ENCODE measurements at places on chromosomes 12 and 14.

GRCh38 chr14:106530423-106531107, 1004.2 kb downstream of the TMEM121 start:
- DNase-seq: no peak

DNA sequence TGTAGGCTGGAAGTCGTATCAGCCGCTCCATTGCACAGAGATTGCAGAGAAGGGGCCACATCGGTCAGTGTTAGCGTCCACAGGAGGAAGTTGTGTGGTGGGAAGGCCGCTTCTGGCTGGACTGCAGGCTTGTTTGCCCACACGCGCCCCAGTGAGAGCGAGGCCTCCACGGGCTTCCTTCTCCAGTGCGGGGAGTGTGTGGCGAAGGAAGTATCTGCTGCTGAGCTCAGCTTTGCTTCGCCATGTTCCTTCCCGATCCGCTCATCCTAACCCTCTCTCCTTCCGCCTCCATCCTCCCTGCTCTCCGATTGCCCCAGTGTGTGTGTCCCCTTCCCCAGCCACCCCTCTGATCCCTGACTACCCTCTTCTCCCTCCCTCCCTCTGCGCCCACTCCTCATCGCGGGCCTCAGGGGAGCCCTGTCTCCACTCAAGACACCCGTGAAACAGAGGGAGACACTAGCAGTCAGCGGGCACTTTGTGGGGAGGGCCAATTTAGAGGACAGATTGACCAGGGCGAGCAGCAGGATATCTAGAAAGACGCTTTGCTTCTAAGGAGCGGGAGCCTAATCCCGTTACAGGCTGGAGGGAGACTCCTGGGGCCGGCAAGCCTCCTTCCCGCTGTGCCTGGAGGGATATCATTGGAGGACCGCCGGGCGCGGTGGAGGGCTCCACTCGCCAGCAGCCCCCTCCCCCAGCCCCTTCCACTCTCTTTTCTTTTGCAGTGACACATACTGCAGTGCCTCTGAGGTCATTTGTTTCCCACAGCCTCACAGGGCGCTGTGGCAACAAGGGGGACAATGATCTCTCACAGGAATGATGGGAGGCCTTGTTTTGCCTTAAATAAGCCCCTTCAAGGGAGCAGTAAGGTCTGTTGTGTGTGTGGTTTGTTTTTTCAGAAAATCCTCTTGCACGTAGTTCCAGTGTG, 428.8 kb downstream of the ZFP36L1 start:
- no peak for DNase-seq

- no peak for DNase-seq
Observed at GRCh38 chr12:25252946-25253345, 2.2 kb upstream of the KRAS start.

DNA sequence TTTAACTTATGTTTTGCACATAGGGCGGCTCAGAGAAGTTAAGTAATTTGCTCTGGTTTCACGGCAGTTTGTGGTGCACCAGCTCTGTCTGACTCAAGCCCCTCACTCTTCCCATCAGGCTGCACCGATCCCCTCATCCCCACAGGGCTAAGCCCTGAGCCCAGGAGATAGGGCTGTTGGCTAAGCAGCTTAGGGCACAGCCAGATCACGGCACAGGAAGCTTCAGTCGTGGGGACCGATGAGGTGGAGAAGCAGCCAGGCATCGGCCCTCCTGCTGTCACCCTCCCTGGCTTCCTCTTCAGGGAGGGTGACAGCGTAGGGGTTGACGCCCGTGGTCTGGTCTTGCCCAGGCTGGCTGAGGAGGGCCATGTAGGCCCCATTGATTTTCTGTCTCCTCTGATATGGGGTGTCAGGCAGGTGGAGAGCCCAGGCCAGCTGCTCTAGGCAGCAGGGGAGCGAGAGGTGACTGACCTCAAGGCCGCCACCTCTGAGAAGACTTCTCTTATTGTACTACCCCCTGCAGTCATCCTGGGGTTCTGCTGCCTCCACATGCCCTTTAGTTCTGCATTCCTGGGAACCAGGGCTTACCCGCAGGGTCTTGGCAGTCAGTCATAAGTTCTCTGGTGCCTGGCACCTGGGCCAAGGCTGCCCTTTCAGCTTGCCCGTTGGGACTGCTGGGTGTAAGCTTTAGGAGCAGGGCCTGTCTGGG, 166.4 kb downstream of the TSPAN9 start:
- DNase-seq: no peak

DNA sequence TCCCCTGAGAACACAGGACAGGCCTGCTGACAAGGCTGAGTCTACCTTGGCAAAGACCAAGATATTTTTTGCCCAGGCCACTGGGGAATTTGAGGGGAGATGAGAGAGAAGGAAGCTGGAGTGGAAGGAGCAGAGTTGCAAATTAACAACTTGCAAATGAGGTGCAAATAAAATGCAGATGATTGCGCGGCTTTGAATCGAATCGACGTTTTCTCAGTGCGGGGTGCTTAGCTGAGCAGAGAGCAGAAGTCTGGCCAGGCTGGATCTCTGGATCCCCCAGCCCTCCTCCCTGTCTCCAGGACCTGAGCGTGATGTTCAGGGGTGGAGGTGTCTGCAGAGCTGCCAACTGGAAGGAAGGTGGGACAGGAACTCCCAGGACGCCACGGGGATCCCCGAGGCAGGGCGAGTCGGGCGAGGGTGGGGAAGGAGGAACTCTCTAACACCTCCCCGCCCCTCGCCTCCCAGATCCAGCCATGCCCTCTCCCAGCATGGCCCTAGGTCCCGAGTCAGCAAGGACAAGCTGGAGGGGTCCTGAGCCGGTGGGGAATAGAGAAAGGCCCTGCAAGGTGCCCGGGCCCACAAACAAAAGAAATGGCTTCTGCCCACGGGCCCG, 527 bp upstream of the CARMIL3 start:
- no peak for DNase-seq

GRCh38 chr14:35669782-35670181, 135.8 kb downstream of the INSM2 start:
- no peak for DNase-seq

DNA sequence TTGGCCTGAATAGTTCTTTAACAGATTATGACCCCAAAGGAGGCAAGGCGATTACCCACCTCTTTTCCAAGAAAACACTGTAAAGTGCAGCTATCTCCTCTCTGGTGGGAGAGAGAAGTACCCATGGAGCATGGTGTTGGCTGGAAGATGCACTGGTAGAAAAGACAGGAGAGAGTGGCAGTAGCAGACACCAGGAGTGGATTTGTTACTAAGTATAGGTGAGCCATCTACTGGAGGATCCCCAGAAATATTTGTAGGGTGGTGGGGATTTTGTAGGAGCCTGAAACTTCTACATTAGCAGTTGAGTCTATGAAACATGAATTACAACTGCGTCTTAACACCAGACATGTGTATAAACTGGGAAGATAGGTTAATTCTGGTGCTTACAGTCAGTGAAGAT, 148.0 kb downstream of the SLC38A4 start:
- DNase-seq: no peak

- no peak for DNase-seq
Observed at GRCh38 chr14:59305231-59305630, 116.8 kb downstream of the DAAM1 start.

- DNase-seq: no peak
Observed at GRCh38 chr12:30012816-30013450, 229.2 kb upstream of the TMTC1 start.

- DNase-seq: no peak
Observed at GRCh38 chr14:64501411-64502171, 2.0 kb downstream of the ZBTB25 start.

- DNase-seq: no peak
Observed at GRCh38 chr14:68546839-68547238, 246.0 kb downstream of the ZFP36L1 start.

GRCh38 chr14:64942531-64943111, at the start of gene GPX2:
GPX2 (minus strand) TSS chr14:64942745; CDS start chr14:64942726, 19 bp downstream.
- DNase-seq: no peak

GRCh38 chr14:77024171-77024691, 4.3 kb downstream of the IRF2BPL start:
- DNase-seq: no peak

DNA sequence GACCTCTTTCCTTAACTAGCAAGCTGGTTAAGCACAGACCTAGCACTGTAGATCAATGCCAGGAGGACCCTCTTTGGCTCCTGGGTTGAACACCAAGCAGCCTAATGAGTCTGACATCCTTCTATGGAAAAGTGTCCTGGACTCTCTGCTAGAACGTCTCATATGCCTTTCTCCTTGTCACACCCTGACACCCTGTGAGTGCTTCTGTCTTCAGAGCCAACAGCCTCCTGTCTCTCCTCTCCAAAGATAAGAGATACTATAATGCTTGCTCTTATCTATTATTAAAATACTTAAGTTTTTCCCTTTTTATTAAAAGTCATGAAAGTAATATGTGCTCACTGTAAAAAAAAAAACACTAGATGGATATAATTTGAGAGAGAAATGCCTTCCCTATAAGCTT, 222.7 kb downstream of the FOXN3 start:
- no peak for DNase-seq

DNA sequence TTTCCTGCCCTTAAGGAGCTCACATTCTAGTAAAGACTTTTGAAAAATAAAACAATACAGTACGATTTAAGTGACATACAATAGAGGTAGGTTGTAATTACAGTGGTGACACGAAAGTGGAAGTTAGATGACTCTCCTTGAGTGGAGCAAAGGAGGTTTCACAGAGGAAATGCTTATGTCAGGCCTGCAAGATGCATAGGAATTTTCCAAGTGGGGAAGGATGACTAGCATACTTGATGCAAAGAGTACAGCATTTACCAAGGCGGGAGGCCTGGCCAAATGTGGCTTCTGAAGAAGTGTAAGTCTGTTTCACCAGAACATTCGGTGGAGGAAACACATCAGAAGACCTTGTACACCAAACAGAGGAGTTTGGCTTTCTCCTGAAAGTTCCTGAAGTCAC, 55.2 kb downstream of the ERO1A start:
- no peak for DNase-seq

- no peak for DNase-seq
Observed at GRCh38 chr12:25812295-25812694, 146.2 kb upstream of the RASSF8 start.

GRCh38 chr12:113930249-113930648, 35.9 kb downstream of the RBM19 start:
- no peak for DNase-seq

- DNase-seq: no peak
Observed at GRCh38 chr12:47082796-47083621, 3.2 kb upstream of the AMIGO2 start.

- DNase-seq: no peak
Observed at GRCh38 chr14:104710071-104710735, 13.8 kb upstream of the ADSS1 start.

- no peak for DNase-seq
Observed at GRCh38 chr14:85280074-85280473, 249.9 kb upstream of the FLRT2 start.

GRCh38 chr14:101457936-101458740, 103.2 kb upstream of the DIO3 start:
- DNase-seq: no peak

DNA sequence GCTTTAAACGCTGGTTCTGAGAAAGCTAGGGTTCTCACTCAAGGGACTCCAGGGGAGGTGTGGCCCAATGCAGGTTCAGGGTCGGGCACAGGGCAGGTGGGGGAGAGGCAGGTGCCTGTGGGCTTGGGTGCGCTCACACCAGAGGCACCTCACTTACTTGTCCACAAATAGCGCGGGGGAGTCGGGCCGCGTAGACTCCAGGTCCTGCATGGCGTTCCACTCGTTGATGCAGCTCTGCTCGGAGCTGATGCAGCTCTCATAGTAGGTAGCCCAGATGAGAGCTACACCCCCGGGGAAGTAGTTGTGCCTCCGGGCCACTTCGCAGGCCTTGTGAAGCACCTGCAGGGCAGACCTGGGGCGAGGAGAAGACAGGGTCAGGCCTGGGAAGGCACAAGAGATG, 49.9 kb downstream of the SSH1 start:
- no peak for DNase-seq

DNA sequence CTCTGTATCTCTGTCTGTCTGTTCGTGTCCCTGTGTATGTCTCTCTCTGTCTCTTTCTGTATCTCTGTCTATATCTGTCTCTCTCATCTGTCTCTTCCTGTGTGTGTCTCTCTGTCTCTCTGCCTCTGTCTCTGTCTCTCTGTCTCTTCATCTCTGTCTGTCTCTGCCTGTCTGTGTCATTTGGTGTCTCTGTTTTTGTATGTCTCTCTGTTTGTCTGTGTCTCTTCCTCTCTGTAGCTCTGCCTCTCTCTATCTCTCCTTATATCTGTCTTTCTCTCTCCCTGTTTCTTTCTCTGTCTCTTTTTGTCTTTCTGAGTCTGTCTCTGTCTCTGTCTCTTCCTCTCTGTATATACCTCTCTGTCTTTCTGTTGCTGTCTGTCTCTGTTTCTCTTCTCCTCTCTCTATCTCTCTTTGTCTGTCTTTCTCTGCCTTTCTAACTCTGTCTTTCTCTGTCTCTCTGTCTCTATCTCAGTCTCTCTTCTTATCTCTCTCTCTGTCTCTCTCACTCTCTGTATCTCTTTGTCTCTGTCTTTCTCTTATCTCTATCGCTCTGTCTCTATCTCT, 50.2 kb downstream of the TMEM121 start:
- no peak for DNase-seq

DNA sequence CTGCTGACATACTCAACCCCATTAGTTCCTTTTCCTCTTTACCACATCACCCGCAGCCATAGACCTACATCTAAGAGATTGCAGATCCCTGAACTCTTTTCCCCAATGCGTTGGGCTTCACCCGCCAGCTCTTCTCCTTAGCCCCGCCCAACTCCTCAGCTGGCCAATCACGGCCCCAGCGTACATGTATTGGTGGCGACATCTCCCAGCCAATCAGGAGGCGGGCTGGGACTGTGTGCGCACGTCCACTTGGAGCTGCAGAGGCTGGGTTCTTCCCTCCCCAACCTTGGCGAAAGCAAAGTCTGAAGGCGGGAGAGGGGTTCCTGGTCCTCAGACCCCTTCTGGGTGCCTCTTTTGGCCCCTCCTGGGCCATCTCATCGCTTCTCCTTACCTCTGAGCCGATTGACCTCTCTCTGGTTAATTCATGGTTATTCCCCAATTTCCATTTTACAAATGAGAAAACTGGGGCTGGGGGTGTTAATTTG, 11.0 kb downstream of the PDE1B start:
- peak; percentile 68 for DNase-seq

- DNase-seq: peak; percentile 68
Observed at GRCh38 chr12:57240066-57240921, 10.7 kb downstream of the STAC3 start.

- no peak for DNase-seq
Observed at GRCh38 chr12:62919838-62920237, 15.1 kb downstream of the PPM1H start.

Measured in stimulated activated CD8-positive, alpha-beta memory T cell treated with anti-CD3 and anti-CD28 coated beads, Interleukin-4, amount 100 ng/mL, for 4 hours (primary cell).